Stimulated activated CD8-positive, alpha-beta memory T cell treated with anti-CD3 and anti-CD28 coated beads, Interleukin-4, amount 100 ng/mL, for 4 hours (primary cell): ENCODE measurements at places on chromosomes 7 and 10.

DNA sequence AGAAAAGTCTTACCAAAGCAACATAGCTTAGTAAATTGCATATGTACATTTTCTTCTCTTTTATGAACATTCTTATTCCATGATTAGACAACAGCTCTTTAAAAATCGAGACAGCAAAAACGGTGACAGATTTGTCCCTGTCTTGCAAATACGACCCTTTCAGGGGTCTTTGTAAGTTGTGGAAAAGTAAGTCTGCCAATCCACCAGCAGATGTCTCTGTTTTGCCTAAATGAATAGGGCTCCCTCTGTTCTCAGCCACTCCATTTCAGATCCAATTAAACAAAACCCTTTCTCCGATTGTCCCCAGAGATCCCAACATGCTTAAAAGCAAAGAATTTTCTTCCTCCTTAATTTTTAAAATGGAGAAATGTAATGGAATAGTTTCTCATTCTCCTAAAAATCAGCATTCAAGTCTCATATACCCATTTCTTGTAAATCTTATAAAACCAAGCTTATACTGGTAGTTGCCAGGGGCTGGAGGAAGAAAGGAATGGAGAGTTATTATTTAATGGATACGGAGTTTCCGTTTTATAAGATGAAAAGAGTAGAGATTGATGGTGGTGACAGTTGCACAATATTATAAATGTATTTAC lies 61.0 kb upstream of the NFE2L3 start:
- DNase-seq, result no peak

DNA sequence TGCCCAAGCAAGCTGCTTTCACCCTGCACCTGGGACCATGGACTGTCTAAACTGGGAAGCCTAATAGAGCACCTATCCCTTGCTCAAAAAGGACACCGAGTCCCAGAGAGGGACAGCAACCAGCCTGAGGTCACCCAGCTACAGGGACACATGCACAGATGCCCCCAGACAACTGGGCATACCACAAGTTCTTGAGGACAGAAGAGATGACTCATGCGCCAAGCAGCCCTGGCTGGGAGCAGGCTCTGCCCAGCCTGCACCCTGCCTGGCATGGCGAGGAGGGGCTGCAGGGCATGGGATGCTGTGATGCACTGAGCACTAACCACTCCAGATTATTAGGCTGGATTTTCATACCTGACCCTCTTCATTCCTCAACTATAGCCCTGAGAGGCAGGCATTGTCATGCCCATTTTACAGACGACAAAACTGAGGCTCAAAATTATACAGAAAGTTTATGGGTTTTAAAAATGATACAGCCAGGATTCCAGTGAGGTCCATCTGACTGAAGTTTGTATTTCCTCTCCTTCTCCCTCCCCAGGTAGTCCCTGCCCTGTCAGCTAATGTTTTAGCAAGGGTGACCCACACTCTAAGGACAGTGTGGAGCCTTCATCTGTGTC lies 289.3 kb upstream of the ZMIZ1 start:
- DNase-seq, result no peak

GRCh38 chr10:11435581-11435981 lies 175.9 kb downstream of the USP6NL start:
- no peak for DNase-seq

GRCh38 chr7:459584-460373 lies 59.9 kb downstream of the PDGFA start:
- DNase-seq, result no peak

DNA sequence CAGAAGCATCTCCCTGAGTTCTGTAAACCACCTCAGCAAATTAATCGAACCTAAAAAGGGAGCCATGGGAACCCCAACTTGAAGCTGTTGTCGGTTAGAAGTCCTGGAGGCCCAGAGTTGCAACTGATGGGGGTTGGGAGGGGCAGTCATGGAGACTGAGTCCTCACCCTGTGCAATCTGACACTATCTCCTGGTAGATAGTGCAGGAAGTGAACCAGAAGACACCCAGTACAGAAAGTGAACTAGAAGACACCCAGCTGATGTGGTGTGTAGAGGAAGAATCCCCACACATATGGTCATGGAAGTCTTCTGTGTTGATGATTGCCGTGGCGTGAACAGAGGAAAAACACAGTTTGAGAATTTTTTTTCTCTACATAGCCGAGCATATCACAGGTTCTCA lies 58.8 kb upstream of the SRRM3 start:
- no peak for DNase-seq

DNA sequence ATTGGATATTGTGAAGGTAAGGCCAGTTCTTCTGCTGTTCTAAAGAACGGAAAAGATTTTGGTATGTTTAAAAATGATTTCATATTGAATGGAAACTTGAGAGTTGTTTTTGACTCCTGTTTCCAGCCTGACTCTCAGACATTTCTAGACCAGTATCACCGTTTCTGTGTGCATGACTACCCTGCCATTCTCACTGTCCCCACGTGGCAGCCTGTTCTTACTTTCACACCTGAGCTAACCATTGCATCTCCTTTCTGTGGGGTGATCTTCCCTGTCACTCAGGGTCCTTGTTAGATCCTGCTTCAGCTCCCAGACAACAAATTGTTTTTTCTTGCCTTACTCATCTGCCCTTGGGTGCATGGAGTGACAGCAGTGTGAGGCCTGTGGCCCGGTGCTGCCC lies 38.9 kb downstream of the GLRX3 start:
- DNase-seq, result no peak

DNA sequence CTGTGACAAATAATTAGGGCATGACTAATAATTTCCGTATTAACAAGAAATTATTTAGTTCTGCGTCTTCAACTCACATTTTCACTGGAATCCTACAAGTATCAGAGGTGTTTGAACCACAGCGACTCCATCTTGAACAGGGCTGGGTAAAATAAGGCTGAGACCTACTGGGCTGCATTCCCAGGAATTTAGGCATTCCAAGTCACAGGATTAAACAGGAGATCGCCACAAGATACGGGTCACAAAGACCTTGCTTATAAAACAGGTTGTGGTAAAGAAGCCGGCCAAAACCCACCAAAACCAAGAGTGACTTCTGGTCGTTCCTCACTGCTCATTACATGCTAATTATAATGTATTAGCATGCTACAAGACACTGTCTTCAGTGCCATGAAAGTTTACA lies 14.9 kb upstream of the LANCL2 start:
- DNase-seq, result no peak

DNA sequence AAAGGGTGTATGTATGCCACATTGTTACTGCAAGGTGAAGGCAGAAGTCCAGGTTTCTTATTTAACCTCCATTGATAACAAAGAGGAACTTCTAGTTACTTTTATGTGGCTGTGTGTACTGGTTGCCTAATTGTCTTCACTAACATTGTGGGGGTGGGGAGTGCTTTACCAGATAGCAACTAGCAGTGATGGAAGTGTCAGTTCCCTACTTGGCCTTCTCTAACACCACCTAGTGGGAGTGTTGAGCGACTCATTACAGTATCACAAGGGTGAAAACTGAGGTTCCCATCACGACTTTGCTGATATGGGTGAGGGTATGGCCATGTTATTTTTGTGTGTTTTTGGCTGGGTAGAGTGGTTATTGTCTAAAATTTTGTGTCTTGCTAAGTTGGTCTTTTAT lies 274.4 kb downstream of the THSD7A start:
- DNase-seq, result no peak

- no peak for DNase-seq
Measured at GRCh38 chr10:86889997-86890396, 67.4 kb downstream of the MMRN2 start.

DNA sequence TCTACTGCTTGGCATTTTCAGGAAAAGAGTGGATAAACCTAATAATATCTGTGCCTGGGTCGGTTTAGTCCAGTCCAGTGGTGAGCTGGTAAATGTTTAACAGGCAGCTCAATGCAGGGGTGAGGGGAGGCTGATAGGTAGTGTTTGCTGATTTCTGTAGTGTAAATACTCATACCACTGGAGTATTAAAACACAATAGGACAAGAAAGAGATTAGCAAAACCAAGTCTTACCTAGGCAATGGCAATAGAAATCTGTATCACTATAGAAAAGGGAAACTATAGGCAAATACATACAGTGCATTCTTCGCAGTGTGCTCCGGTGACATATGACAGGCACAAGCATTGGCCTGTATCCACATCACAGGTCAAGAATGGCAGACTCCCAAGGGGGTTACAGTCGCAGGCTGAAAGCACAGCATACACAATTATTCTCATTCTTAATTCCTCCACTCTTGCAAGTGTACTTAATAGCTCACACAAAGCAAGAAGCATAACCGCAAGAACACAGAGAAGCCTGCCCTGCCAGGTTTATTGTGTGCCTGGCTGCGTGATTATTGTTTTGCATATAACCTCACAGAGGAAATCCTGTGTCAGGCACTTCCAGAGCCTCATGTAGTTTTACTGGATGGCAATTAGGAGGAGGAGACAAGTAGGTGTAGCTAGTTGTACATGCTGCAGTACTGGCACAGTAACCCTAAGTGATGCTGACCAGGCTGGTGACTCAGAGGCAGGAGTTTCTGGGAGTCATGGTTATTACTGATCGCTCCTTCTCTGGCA lies 35.0 kb downstream of the LAMB4 start:
- DNase-seq, result no peak

- DNase-seq, result no peak
Measured at GRCh38 chr7:366161-366803, 76.3 kb downstream of the FOXL3 start.

DNA sequence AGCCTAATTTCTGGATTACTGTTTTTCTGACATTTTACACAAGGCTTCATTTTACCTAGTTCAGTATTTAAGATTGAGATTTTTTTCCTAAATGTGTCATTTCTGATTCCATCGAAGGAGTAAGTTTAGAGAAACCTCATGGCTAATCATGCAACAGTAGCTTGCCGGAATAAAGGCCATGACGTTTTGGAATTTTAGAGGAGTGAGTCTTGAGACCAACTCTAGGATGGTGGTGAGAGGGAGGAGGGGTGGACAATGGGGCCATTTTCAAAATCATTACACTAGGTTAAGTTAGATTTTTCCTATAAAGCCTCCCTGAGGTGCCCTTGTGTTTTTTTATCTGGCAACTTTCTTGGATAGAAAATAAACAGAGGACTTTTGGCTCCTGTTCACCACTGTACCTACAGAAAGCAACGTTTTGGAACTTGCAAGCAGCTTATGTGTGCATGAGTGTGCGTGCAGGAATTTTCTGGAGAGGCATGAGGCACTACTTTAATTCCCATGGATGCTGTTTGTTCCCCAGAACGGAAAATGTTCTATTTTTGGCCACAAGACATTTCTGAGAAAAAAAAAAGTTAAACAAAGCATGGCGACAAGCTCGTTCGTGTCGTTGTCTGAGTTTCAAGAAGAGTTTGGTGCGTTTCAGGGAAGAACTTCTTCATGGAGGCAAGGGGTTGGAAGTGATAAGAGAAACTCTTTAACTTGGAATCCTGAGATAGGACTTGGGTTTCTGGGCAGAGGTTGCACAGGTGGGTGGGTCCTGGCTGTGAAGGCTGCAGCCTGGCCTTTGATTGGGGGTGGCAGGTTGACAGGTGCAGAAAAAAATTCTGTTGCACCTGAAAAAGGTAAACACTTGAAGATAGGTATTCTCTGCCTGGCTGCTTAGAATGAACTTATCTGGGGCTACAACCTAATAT lies 178.1 kb downstream of the PTEN start:
- DNase-seq, result no peak

- DNase-seq, result no peak
Measured at GRCh38 chr7:108464743-108465142, 8.5 kb upstream of the NRCAM start.

DNA sequence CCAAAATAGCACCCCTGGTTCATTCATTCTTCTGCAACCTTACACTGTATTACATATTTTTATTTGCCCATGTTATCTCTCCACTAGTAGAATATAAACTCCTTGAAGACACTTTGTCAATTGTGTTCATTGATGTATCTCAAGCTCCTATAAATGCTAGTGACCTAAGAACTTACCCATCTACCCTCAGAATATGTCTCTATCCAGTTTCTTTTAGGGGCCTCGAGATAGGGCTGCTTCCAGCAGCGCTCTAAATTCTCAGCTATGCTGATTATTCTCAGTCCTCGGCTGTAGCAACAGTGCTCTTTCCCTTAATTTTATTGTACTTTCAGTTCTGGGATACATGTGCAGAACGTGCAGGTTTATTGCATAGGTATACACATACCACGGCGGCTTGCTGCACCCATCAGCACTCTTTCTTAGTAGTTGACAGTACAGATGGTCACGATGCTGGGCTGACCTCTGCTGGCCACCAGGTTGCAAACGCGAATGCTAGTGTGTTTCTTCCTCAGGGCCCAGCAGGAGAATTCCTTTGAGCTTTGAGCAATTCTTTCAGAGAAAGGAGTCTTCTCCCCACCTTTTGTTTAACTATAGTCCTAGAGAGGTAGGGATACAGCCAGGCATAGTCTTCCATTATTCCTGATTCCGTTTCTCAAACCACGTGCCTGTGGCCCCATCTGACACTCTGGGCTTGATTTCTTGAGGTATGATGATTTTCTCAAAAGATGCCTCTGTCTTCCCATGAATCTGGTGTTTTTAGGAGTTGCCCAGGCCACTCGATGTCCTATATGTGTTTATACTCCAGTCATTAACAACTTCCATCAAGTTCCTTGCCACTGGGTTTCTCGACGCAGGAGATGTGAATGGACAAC lies 49.1 kb upstream of the CDC14C start:
- no peak for DNase-seq

GRCh38 chr7:84482476-84482875 lies 287.9 kb upstream of the SEMA3A start:
- no peak for DNase-seq

GRCh38 chr10:80078448-80079311 lies at the start of gene TMEM254:
Gene TMEM254, plus strand, starts transcription at chr10:80078665. Its CDS starts 35 bp downstream, at chr10:80078700.
- DNase-seq, result peak; percentile 79

DNA sequence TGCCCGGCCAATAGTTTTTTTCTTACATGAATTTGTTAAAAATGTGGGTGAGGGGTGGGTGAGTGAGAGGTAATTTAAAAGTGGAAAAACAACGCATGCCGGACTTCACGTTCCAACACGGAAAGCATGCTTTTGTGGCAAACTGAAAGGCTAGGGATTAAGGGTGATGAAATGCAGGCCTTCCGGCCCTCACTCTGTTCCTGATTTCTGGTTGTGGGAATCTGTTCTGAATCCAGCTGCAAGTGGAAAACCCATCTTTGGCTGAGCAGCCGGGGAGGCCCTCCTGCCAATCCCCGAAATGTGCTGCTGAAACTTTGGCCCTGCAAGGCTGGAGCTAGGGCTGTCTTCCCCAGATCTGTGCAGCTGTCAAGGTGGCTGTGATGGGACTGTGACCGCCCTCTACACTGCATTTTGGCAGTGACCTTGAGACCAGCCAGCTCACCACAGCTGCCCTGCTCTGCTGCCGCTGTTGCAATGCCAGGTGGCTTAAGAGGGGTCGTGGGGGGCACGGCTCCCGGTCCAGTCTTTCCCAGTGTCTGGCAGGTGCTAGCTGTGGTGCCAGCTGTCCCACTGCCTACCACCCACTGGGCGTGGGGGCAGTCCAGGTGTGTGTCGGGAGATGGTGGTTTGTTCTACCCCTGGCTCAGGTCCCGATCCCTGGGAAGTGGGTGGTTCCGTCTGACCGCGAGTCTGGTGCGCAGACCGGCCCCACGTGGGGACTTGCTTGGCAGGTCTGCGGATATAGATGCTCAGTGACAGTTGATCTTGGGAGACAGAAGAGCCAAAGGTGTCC lies 39.0 kb downstream of the TET1 start:
- no peak for DNase-seq
